Tibial nerve (tissue), 4 donors: ENCODE measurements at places on chromosomes 11 and 22.

DNA sequence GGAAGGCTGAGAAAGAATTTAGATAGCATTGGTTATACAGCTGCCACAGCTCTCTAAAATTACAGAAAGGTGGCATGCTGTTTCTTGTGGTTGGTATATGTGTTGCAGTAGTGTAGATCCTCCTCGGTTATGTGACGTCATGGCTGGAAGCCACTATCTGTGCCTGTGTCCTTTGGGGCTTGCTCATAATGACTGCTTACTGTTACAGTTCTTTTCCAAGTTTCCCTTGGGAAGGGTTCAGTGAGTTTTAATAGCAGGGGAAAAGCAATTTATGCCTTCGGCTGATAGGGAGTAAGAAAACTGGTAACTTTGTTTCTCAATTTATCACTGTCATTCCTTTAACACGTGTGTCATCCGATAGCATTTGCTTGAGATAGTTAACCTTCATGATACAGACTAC is 47.2 kb downstream of the POLD3 start:
- no peak for DNase-seq

- DNase-seq, result no peak
These were observed 155.0 kb upstream of the CCDC90B start for GRCh38 chr11:83441171-83441570.

GRCh38 chr11:96061730-96062129 is 137.8 kb upstream of the MTMR2 start:
- DNase-seq, result no peak

DNA sequence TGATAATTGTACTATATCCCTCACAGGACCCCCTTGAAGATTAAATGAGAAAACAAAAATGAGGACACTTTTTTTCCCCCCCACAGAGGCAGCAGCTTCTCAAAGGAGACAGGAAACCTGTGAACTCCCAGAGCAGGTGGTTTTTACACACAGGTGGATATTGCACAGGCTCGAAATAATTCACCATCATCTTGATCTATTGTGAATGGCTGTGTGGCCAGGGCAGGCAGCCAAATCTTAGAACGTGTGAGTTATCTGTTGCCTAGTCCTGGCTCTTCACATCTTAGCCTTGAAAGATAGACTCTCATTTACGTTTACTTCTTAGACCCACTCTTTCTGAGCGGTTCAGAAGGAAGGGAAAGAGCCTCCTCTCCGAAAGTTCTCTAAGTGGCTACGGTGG is 23.5 kb downstream of the PPFIBP2 start:
- DNase-seq, result no peak

- no peak for DNase-seq
These were observed 1376.4 kb downstream of the TBC1D22A start for GRCh38 chr22:48138855-48139254.

DNA sequence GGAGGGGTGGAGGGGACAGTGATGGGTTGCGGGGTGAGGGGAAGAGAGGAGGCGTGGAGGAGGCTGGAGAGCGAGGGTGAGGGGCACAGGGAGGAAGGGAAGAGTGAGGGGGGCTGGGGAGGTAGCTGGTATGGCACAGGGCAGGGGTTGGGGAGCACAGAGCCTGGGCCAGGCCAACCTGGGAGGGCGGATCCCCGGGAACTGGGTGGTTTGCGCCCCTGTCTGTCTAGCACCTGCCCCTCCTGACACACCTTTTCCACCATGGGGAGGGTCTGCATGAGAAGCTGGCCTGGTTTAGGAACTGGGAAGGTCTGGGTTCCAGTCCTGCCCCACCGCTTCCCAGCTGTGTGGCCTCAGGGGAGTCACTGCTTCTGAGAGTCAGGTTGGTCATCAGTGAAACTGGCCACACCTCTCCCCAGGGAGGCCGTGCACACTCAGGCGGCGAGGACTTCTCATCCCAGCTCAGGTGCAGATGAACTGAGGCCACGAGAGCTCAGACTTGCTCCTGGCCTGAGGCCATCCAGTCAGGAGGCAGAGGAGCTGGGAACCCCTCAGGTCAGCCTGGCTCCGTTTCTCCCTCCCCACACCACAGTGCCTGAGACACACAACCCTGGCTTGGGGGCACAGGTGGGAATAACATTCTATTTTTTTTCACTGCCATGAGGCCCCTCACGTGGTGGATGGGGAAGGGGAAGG is 95.6 kb downstream of the PHF21B start:
- DNase-seq, result no peak

DNA sequence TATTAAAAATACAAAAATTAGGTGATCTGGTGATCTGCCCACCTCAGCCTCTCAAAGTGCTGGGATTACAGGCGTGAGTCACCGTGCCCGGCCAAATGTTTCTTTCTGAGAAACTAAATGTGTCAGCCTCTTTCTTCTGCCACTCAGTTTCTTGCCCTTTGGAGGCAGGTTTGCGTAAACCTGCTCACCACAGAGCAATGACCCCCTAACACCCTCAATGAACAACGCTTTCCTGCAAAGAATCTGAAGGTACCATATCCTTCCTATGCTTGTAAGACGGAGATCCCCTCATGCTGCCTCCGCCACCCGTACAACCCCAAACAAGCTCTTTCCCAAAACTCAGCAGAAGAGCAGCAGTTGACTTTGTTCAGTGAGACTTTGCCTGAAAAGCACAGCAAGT is 38.7 kb upstream of the TTLL12 start:
- no peak for DNase-seq

DNA sequence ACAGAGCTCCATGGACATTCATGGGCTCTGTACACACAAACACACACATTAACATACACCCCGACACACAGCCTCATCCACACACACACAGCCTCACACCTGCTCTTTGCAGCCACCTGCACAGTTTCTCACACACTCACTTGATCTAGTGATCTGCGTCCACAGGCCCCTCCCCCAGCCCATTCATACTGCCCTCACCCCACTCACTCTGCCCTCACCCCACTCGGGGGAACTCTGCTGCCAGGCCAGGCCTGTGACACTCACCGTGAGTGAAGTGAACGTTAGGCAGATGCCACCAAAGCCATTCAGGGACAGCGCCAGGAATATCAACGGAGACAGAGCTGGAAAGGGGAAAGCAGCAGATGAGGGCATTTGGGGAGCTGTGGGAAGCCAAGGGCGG is 15.0 kb downstream of the SLC43A1 start:
- no peak for DNase-seq

GRCh38 chr22:37762389-37762836 is 45.3 kb upstream of the GCAT start:
- DNase-seq, result no peak

- DNase-seq, result no peak
These were observed 104.5 kb downstream of the UVRAG start for GRCh38 chr11:75919525-75919924.

DNA sequence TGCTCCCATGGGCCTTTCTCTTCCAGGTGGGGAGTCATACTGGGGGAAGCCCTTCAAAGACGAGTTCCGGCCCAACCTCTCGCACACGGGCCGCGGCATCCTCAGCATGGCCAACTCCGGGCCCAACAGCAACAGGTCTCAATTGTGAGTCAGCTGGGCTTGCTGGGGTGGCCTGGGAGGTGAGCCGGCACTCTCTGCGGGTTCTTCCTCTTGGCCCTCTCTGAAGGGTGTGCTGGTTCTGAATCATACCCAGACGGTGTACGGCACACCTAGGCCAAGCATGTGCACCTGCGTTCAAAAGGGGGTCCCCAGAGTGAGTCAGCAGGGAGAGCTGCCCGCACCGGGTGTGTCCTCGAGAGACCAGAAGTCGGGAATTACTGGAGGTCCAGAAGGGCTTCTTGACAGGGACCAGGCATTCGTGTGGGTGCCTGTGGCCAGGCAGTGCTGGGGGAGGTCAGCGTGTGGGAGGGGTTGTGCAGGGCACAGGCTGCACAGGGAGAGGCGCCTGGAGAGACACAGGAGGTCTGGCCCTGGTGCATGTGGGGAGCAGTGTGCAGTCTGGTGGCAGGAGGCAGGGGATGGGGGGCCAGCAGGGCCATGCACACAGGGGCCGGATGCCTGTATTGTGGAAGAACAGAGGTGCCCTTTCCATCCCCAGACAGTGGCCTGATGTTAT is 23.0 kb downstream of the PPIL2 start:
- DNase-seq, result no peak

GRCh38 chr11:119709638-119710346 is 19.2 kb downstream of the NECTIN1 start:
- no peak for DNase-seq

DNA sequence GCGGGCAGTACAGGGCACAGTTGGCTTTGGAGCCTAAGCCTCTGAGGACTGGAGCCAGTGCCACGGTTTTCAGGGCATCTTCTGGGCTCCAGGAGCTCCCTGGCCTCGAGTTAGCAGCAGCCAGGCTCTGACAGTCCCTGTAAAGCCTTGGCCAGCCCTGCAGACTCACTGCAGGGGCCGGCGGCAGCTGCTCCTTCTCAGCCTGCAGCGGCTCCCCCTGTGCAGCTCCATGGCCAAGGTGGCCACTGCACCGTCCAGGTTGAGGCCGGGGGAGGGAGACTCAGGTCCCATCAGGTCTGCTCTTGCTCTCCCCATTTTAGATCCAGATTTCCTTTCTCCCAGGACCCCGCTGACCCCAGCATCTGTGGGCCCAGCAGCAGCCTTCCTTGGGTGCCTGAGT is 1461.1 kb downstream of the BRD1 start:
- no peak for DNase-seq

- DNase-seq, result no peak
These were observed 35.1 kb downstream of the MMP7 start for GRCh38 chr11:102495161-102496042.

GRCh38 chr22:19948057-19948760 is 6.6 kb upstream of the TXNRD2 start:
- DNase-seq, result no peak

DNA sequence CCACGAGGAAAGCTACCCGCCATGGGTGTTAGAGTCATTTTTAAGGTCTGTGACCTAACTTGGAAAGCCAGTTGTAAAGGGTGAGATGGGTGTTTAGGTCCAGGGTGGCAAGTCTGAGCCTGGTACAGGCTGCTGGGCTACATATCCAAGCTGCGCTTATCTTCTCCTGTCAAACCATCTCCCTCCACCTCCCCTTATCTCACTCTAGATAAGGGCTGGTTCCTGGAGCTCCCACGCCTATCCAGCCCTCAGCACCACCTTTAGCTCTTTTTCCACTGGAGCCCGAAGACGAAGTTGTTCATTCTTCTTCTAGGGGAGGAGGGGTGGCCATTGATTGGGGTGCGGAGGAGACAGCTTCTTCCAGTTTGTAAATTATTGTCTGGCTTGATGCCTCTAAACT is 48.5 kb downstream of the MICAL2 start:
- DNase-seq, result no peak

DNA sequence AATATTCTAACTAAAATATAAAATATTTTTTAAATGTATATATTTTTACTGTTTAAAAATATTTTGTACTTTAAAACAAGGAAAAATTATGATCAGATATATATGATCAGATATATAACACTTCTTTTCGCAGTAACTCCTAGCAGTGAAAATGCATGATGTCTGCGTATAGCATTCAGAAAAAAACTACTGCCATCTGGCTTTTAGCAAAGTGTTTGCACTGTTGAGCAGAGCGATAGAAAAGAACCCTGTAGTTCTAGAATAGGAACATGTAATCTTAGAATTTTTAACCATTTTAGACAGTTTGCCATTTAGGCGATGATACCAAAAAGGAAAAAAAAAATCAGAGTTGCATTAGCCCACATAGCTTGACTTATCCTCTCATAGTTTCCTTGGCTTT is 370.4 kb upstream of the ANO3 start:
- no peak for DNase-seq

DNA sequence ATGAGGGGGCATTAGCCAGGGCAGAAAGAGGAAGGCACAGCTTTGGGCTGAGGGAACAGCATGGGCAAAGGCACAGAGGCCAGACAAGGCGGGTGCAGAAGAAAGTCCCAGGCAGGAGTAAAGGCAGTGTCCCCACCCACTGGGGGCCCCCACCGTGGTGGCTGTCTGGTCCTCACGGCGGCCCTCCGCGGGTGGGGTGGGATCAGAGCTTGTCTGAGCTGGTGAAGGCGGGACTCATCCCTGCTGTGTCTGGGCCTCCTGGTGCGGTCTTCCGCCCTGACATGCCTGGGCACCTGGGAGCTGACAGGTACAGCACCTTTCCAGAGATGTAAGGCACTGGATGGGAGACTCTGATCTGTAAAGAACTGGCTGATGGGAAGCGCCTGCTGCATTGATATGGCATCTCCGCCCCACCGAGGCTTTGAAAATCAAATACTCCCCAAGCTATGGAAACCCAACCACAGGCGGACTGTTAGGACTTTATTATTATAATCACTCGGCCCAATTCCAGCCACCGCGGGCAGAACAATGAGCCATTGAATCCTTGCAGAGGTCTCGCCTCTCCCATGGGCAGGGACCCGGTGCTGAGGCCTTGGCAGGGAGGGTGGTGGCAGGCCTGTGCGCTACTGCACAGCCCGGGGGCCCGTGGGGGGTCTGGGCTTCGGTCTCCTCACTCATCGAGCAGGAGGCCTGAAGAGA is 14.2 kb upstream of the GNB1L start:
- DNase-seq, result peak; percentile 47

DNA sequence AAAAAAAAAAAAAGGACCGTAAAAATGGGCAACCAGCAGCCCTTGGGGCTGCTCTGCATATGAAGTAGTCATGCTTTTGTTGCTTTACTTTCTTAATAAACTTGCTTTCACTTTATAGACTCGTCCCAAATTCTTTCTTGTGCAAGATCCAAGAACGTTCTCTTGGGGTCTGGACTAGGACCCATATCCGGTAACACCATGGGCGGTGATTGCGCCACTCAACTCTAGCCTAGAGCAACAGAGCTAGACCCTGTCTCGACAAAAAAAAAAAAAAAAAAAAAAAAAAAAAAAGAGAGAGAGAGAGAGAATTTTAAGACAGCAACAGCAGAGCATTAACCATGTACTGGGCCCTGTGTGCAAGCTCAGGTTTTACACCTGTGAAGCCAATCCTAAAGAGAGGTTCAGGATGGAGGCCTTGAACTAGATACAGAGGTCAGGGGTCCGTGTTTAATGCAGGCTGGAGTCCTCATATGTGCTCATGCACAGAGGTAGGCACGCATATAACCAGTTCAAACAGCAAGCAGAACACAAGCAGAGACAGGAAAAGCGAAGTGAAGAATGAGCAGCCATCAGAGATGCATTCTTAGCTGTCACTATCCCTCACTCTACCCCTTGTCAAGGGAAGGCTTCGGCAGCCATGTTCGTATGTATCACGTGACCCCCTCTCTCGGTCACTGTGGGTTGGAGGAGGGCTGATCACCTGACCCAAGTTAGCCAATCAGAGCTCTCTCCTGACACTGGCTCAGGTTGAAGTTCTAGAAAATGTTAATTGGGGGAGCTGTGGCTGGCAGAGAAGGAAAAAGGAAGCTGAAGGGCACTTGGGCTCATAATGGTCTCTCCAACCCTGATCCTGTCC is 16.7 kb upstream of the SYT12 start:
- DNase-seq, result peak; percentile 25

GRCh38 chr11:10550503-10551289 is 9.7 kb upstream of the RNF141 start:
- DNase-seq, result no peak

- no peak for DNase-seq
These were observed 644.6 kb upstream of the CHORDC1 start for GRCh38 chr11:90867416-90867815.
